HS-5 (cell line): ENCODE measurements at places on chromosomes 3 and 15.

GRCh38 chr3:51934139-51934850 lies 7.4 kb downstream of the RRP9 start:
- DNase-seq: no peak

DNA sequence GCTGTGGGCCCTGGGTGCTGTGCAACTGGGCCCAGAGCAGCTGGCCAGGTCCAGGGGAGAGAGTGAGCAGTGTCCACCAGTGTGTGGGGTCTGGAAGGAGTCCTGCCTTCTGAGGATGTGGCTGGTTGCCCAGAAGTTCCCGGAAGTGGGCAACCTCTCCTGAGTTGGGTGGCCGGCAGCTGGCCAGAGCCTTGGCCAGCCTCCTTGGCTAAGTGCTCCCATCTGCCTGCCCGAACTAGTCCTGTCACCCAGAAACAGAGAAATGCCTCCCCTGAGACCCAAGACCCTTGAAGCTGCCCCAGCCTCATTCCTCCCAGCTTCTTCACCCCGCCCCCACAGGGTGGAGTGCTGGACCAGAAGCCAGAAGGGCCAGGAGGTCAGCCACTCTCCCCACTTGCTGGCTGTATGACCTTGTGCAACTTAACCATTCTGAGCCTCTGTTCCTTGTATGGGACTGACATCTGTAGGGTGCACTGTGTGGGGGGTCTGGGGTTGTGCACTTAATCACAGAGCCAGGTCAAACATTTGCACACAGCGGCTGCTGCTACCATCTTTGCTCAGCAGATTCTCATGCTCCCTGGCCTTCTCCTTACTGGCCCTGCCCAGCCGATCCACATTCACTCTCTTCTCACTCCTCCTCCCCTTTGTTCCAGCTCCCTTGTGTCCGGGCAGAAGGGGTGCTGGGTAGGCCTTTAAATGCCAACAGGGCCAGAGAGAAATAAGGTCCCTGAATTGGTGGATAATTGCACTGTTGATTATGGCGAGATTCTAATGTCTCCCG lies 7.5 kb upstream of the ALAS1 start:
- DNase-seq: no peak

GRCh38 chr3:50248387-50248786 lies 12.4 kb downstream of the GNAI2 start:
- no peak for DNase-seq

DNA sequence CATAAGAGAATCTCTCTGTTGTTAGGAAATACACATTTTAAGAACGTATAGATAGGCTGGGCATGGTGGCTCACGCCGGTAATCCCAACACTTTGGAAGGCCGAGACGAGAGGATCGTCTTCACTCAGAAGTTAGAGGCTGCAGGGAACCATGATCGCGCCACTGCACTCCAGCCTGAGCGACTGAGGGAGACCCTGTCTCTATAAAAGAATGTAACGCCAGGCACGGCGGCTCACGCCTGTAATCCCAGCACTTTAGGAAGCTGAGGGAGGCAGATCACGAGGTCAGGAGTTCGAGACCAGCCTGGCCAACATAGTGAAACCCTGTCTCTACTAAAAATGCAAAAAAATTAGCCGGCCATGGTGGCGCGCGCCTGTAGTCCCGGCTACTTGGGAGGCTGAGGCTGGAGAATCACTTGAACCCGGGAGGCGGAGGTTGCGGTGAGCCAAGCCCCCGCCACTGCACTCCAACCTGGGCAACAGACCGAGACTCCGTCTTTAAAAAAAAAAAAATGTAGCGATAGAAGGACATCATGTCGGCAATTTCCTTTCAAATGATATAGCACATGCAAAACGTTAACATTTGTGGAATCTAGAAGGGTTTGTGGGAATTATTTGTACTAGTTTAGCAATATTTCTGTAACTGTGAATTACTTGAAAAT lies 730 bp upstream of the RPL14 start:
- DNase-seq: no peak
